Amygdala (tissue), 56 donors: ENCODE measurements at places on chromosomes 4 and X.
A peak's percentile ranks its signal among the peaks of the same experiment; 100 is the strongest.

GRCh38 chr4:73839715-73840114, 3.2 kb downstream of the CXCL6 start:
- DNase-seq: no peak

DNA sequence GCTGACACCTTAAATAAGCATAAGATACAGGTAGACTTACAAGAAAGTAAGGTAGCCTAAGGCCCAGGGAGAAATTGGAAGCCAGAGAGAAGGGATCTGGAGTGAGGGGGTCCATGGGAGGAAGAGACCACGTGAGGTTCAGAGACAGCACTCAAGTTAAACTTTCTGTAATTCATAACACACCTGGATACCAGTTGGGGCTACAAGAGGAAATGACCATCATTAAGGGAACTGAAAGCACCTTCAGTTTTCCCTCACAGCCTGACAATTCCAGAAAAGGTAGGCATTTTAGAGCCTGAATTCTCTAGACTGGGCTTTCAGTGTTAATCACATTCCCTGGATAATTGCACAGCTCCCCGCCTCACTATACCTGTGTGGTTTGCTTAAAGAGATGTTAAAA, 355.5 kb downstream of the FBXW7 start:
- DNase-seq: no peak

DNA sequence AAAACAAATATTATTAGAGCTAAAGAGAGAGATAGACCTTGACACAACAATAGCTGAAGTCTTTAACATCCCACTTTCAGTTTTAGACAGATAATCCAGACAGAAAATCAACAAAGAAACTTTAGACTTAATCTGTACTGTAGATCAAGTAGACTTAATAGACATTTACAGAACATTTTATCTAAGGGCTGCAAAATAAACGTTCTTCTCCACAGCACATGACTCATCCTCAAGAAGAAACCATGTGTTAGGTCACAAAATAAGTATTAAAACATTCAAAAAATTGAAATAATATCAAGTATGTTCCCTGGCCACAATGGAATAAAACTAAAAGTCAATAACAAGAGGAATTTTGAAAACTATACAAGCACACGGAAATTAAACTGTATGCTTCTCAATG, 1510.3 kb upstream of the PCDH10 start:
- DNase-seq: no peak

DNA sequence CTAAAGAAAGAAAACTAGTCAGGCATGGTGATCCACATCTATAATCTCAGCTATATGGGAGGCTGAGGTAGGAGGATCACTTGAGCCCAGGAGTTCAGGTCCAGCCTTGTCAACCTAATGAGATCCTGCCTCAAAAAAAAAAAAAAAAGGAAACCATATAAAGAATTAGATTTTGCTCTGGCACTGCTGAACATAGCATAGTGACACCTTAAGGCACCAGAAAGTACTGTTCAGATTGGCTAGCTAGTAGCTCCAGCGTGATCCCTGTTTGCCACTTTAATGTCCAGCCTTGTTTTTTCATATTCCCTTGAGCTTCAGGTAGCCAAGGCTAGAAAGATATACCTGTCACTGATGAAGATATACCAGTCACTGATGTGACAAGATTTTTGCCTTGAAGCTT, 34.1 kb downstream of the EXOC1 start:
- no peak for DNase-seq

- DNase-seq: no peak
Measured at GRCh38 chr4:147828331-147828905, 96.5 kb downstream of the ARHGAP10 start.

DNA sequence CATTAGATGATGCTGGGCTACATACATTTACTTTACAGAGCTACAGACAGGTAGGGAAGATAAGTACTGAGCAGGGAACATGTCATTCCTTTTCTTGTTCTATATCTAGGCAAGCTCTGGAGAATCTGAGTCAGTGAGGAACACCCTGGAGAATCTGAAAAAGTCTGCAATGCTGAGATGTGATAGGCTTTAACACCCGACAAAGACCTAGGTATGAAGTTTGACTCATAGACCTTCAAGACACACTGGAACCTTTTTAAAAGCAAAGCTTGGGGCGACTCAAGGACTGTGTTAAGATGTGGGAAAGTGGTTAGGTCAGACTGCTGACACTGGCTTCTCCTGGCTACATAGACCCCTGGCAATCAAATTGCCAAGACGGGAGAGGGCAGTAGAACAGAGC, 42.8 kb downstream of the OSTC start:
- DNase-seq: no peak

- no peak for DNase-seq
Measured at GRCh38 chrX:13652287-13652793, 601 bp upstream of the TCEANC start.

- no peak for DNase-seq
Measured at GRCh38 chrX:37644381-37645305, 40.9 kb upstream of the XK start.

DNA sequence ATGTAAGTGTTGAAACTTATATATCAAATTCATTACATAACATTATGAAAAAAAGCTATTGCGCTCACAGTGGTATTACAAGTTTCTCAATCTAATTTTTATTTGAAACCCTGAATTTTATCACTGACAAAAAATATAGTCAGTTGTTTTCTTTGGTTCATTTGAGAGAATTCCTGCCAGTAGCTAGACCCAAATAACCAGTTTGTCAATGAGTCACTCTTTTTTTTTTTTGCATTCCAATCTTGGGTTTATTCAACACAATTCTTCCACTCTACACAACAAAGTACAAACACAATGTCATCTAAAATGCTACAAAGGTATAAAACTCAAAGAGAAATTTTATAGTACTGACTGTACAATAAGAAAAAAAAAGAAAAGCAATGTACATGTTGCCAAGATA, 13.1 kb downstream of the HPF1 start:
- DNase-seq: no peak

DNA sequence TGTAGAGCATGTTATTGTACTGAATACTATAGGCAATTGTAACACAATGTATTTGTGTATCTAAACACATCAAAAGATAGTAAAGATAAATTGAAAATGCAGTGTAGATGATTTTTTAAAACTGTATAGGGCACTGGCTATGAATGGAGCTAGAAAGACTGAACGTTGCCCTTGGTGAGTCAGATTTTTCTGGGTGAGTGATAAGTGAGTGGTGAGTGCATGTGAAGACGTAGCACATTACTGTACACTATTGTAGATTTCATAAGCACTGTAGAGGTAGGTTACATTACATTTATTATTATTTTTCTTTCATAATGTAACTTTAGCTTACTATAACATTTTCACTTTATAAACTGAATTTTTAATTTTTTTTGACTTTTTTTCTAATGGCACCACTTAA, 1491.6 kb downstream of the TECRL start:
- DNase-seq: no peak

DNA sequence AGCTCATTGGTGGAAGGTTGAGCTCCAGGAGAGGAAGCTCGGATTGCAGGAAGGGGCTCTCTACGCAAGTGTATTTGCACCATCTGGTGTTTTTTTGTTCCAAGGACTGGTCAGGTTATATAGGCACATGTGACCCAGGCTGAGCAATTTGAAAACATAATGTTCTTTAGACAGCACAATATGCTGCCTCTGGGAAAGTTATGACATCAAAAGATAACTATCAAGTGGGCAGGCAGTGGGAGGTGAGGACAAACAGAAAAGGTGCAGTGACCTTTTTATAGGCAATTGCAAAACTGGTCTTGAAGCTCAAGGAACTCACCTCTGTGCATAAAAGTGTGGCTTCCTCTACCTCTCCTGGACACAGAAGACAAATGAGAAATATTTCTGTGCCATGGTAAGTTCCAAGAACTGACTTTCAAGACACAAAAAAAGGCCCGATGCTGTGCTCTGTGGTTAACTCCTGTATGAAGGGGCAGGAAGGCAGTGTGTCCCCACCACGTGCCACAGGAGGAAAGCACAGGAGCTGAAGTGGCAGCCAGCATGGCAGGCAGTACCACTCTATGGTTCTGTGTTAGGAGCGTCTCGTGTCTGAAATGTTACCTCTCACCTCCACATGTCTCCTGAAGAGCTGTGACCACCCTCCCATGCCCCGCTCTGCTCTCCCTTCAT, 128.6 kb downstream of the SHROOM3 start:
- DNase-seq: no peak

DNA sequence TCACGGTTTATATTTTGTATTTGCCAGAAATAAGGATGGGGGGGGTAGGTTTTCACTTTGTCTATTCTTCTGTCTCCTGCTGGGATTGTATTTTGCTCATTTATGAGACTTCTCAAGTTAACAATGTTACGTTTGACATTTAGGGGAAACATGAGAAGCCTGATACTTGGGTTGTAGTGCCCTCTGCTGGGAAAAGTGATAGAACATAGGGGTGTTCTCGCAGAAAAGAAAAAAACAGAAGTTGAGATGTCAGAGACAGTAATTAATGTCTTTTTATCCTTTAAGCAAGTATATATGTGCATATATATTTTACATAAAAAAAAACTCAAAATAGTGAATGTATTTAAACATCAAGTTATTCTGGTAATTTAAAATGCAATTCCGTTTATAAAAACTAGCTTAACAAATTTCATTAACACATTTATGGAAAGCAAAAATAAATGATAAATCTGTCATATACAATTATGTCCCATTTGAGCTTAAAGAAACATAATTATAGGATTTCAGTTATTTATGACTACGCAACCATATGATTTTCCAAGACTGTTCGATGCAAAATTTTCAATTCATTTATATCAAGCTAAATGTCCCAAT, 46.0 kb upstream of the TMPRSS11F start:
- DNase-seq: no peak

DNA sequence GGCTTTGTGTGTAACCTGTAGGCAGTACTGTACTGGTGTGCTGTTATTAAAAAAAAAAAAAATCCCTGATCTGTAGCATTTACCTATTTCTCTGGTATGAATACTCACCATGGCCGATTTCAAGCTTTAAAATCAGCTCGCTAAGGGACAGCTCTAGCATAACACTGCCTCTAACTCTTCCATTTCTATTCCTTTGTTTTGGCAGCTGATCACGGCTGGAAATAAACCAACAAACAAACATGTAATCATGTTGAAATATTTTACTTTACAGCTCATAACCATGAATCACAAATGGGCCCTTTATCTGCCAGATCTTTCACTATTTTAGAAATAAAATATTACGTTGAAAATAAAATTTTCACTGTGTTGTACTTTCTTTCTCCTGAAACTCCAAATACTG, 60.5 kb upstream of the IL15 start:
- DNase-seq: no peak

DNA sequence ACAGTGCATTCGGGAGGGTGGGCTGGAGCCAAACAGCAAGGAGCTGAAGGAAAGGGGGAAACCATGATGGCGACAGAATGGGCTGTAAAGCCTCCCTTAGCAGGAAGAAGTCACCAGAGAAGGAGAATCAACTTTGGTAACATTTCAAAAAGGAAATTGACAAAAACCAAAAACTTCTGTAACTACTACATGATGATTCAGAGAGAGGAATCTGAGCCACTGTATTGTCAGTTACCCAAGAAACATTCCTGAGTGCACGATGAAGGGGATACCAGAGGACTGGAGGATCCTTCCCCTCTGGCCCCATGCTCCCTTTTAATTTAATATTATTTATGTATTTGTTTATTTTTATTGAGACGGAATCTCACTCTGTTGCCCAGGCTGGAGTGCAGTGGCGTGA, 26.3 kb downstream of the PDHA1 start:
- DNase-seq: no peak

GRCh38 chrX:17803449-17803848, 57.6 kb downstream of the RAI2 start:
- no peak for DNase-seq

DNA sequence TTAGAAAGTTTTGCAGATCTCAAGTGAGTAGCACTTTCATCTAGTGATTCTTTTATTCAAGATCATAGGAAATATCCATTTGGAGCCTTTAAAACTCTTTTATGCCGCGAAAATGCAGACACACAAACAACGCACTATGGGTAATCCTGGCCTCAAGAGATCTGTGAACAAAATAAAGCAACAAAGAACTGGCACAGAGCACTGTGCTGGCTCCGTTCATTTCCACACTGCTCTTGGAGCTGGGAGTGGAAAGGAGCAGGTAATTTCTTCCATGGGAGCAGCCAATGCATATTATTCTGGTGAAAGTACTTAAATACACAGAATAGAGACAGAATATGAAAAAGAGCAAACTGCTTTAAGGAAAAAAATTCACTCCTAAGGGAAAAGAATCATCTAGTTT, 172.7 kb upstream of the FRG1 start:
- no peak for DNase-seq

- no peak for DNase-seq
Measured at GRCh38 chr4:1031956-1032795, 20.8 kb downstream of the FGFRL1 start.

DNA sequence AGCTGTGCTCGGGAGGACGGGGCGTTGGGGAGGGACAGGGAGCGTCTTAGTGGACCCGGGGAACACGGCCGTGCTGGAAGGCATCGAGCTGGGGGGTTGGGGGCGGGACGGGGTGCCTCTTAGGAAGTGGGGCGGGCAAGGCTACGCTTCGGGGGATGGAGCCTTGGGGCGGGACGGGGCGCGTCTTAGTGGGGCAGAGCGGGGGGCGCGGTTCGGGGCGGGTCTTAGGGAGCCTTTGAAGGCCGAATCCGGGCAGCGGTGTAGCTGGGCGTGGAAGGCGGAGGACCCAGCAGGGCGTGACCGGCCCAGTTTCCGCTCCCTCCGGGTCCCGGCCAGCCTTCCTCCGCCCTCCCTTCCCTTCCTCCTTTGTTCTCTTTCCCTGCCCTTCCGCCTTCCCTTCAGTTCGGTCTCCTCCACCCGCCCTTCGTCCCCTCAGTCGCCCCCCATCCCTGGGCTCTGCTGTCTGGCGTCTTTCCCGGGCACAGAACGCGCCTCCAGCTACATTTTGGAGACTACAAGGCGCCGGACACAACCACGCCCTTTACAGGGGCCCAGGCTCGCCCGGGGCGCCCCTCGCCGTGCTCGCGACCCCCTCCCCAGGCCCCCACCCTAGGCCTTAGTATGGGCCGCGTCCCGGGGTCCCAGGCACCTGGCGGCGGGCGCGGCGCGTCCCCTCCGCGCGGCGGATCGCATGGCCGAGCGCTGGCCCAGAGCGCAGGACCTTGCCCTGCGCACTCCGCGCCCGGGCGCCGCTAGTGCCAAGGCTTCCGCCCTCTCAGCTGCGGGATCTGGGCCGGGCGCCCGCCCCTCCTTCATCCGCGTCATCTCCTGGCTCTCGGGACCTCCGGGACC, at the start of gene ARSD:
Gene ARSD, minus strand, starts transcription at position 757 of the 852 bp plus-strand sequence. Its CDS starts 64 bp downstream, at position 693.
- DNase-seq: peak; percentile 24

GRCh38 chrX:111365770-111366325, 46.1 kb downstream of the DCX start:
- DNase-seq: no peak

DNA sequence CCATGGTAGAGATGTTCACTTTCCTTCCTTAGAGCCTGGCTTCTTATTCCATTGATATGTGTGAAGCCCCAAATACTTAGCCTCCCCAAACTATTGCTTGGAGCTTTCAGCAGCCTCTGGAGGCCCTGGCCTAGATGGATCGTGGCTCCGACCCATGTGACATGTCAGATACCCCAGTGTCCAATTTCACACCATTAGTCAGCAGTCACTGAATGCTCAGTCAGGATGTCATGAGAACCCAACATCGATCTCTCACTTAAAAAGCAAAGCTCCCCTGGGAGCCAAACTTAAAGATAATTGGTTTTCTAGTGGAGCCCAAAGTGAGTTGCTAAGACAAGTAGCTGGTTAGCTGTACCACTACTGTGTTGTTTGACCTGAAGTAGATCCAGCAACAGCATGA, 41.6 kb upstream of the IGSF1 start:
- no peak for DNase-seq

- no peak for DNase-seq
Measured at GRCh38 chrX:14032406-14032805, 2.7 kb upstream of the GEMIN8 start.
